ENCODE measurements at places on chromosomes 2 and 18.

DNA sequence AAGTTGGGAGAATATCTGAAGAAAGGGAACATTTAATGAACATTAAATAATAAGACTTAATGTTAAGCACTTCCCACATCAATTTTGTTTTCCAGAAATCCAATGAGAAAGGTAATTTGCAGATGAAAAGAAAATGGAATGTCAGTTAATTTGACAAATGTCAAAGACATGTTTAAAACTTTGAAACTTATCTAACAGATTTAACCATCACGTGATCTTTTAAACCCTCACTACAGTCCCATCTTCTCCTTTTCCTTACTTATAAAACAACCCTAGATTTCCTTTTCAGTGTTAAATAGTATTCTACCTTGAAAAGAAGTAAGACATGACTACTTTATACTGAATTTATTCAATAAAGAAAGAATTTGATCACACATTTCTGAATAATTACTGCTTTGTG is 288.5 kb downstream of the NRXN1 start:
- no peak for DNase-seq

GRCh38 chr18:56042915-56043536 is 455.0 kb upstream of the TCF4 start:
- no peak for DNase-seq

DNA sequence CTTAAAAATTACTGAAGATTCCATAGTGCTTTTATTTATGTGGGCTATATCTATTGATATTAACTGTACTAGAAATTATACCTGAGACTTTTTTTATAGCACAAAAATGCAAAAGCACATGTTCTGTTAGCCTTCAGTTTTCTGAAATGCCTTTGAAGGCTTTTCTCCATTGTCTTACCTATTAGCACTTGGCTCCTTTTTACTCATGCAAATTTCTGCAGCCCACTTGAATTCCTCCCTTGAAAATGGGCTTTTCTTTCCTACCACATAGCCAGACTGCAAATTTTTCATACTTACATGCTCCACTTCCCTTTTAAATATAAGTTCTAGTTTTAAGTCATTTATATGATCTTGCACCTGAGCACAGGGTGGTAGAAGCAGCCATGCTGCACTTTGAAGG is 453.0 kb upstream of the TRIB2 start:
- no peak for DNase-seq

DNA sequence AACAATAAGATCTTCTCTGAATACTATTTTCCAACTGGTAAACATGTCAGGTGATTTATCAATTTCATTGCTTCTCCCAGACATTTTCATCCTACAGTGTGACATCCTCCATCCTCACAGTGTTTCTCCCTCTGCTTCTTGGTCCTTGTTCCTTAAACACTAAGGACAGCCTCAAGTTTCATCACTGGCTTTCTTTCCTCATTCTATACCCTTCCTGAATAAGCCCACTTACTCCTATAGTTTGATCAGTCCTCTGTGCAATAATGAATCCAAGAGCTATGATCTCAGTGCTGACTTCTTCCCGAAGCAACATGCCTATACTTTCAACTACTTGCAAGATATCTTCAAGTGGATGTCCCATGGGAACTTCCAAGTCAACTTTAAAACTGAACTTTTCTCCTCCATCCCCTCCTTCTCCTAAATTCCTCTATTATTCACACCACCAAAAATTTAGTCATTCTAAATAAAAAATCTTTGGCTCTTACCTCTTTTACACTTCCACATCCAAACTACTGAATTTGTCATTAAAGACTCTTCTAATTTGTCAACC is 87.6 kb downstream of the FAM228A start:
- DNase-seq = no peak
